Left lung (tissue), 14 donors: ENCODE measurements at places on chromosomes 1 and 21. TPM values are rescaled to one million over a fixed set of nuclear protein-coding genes. Genes with fewer than 3 reads are reported as not detected.

DENND2C gene
- 5.4 TPM for polyA plus RNA-seq

FALEC gene
- polyA plus RNA-seq, result 1.9 TPM

- DNase-seq, result no peak
Observed at GRCh38 chr1:207810606-207811295, 58.9 kb downstream of the CD46 start.

PHF13 gene
- polyA plus RNA-seq, result 17.6 TPM

GRCh38 chr1:164648636-164649035 lies 89.7 kb downstream of the PBX1 start:
- no peak for DNase-seq

DNA sequence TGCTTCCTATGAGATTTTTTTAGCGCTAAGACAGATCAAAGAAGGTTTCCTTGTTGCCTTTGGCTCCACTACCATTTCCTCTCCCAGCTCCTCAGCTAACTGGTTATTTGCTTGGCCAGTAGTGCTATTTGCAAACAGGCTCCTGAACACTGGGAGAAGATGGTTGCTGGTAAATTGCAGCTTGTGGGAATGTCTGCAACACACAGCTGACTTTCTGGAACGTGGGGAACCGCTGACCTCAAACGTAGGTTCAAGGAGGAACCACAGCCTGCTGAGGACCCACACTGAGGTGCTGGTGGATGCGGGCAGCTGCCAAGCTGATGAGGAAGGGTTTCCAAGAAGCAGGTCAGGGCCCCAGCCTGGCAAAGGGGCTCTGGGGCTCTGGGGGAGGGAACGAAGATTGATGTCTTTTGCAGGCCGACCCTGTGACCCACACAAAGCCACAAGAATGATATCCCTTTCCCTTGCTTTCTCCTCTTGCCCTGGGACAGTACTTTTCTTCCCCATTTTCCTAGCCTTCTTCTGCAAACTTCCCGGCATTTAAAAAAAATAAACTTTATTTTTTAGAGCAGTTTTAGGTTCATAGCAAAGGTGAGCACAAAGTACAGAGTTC lies 24.8 kb downstream of the GNG4 start:
- DNase-seq, result no peak

ARHGAP30 gene
- polyA plus RNA-seq, result 4.2 TPM

GUCA2A gene
- polyA plus RNA-seq, result 0.87 TPM

GRCh38 chr1:92992054-92992453 lies 30.8 kb upstream of the DIPK1A start:
- DNase-seq, result no peak

DNA sequence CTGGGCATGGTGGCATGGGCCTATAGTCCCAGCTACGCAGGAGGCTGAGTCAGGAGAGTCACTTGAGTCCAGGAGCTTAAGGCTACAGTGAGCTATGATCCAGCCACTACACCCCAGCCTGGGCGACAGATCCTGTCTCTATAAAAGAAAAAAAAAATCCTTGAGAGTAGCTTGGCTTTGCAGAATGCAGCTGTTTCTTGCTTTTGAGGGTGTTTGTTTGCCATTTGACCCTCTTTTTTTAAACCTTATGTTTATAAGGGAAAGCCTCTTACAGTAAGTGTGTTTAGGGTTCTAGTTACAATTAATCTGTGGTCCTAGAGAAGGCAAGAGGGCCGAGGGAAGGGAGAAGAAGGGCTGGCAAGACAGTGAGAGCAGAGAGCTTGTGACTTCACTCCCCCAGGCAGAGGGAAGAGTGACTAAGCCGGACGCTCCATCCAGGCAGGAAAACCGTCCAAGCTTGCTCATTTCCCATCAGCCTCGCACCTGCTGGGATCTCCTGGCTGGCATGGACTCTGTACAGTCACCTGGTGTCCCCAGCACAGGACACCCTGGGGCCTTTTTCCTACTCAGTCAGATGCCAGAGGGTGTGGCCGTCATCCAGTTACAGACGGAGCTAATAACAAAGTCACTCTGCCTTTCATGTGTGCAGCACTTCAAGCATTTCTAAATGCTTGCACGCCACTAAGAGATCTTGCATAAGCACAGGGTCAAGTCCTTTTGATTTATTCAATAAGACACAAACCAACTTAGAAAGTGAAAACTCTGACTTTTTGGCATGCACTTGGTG lies 55.5 kb upstream of the PSEN2 start:
- peak; percentile 84 for DNase-seq

KRTAP22-2 gene
- polyA plus RNA-seq, result not detected

GRCh38 chr1:161781995-161782394 lies 15.9 kb downstream of the ATF6 start:
- no peak for DNase-seq

CR1L gene
- 0.84 TPM for polyA plus RNA-seq

DNA sequence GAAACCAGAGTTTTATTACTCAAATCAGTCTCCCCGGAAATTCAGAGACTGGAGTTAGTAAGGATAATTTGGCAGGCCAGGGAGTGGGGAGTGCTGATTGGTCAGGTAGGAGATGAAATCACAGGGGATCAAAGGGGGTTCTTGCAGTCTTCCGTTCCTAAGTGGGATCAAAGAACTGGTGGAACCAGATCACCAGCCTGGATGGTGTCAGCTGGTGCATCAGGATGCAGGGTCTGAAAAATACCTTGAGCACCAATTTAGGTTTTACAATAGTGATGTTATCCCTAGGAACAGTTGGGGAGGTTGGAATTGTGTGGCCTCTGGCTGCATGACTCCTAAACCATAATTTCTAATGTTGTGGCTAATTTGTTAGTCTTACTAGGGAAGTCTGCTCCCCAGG lies 1.4 kb upstream of the CD101 start:
- DNase-seq, result no peak

DNA sequence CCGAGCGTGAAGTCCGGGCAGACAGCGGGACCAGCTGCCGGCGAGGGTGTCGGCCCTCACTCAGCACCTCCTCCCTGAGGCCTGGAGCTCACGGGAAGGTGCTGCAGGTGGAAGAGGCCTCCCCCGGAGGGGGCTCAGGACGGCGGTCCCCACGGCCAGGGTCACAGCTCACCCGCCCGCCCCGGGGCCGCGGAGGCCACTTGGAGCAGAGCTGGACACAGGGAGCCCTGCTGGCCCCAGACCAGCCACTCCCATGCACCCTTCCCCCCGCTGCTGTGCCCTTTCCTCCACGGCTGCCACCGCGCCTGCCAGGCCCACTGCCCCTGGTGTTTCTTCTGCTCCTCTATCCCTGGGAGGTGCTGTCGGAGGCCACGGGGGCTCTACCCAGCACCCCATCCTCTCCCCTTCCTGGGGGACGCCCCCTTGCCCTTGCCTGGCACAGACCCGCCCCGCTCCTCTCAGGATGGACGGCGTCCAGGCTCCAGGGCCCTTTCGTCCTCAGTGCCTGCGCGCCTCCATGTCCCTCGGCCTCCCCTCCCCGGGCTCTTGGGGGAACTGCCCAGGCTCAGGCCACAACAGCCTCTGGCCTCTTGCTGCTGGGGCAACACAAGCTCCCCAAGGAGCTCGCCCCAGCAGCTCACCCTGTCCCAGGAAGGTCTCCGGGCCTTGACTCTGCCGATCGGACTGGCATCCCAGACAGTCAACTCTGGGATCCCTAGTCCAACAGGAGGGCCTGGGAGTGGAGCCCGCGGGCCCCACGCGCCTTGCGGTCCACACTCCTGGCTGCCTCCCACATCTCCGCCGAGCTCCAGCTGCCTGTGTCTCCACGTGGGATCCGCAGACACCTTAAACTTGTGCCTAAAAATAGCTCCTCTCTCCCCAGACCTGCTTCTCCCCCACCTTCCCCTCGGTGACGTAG lies 4.1 kb downstream of the TMEM240 start:
- no peak for DNase-seq

DNA sequence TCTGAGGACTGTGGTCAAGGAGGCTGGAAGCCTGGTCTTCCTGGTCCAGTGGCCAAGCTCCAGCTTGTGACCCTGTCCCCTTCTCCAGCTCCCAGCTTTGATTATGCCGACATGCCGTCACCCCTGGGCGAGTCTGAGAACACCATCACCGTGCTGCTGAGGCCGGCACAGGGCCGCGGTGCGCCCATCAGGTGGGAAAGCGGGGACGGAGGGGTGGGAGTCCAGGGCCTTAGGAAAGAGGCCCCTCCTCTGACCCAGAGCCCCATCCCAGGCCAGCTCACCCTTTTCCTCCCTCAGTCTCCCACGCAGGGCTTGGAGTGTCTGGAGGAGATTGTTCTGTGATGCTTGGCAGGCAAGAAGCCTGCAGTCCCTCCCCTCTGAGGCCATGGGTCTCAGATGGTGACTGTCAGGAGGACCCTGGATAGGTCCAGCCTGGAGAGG lies 43.6 kb downstream of the PTPRU start:
- DNase-seq, result no peak

- no peak for DNase-seq
Observed at GRCh38 chr1:167627865-167628641, 2.0 kb upstream of the RCSD1 start.

FCGR3A gene
- 3.2 TPM for polyA plus RNA-seq

AGO1 gene
- polyA plus RNA-seq, result 24.2 TPM

ABL2 gene
- 10.5 TPM for polyA plus RNA-seq

DNA sequence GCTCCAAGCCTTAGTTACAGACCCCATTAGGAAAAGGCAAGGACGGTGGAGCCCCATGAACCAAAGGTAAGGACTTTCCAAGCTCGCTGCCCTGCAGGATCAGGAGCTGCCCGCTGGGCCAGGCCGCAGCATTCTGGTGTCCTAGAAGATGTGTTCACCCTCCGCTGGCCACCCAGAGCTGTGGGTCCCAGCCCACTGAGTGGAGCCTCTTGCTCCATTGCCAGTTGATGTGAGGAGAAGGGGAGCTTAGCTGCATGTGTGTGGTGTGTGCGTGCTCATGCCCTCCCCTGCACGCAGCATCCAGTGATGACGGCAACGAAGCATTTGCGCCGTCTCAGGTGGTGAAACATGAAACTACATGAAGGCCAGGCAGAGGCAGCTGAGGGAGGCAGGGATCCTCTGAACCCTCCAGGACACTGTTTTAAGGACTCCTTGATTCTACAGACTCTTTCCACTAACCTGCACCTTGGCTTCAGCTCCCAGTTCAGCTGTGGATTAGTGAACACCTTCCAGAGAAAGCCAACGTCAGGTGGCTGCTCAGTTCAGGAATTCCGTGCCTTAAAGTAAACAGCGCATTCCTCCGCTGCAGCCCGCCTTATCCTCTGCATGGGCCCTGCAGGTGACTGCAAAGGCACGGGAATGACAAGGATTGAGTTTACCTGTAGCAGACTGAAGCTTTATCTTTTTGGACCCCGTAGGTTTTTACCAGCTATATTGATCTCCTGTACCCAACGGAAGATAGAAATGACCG lies 48.7 kb downstream of the SMYD2 start:
- no peak for DNase-seq

- peak; percentile 73 for DNase-seq
Observed at GRCh38 chr1:10761503-10762152, 34.8 kb downstream of the CASZ1 start.

GRCh38 chr1:56416495-56416894 lies 162.9 kb downstream of the PLPP3 start:
- no peak for DNase-seq

DNA sequence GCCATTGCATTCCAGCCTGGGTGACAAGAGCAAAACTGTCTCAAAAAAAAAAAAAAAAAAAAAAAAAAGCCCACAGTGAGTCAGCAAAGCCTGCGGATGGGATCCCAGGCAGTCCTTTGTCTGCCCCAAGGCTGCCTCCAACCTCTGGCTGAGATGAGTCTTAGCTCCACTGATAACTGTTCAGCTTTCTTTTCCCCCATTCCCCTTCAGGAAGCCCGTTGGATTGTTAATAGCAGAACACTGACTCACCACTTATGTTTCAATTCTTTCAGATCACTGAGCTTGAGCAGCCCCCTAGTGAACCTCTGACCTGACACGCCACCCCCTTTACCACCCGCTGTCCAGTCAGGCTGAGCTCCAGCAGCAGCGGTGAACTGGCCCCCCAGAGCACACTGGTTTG lies 57.5 kb downstream of the ERG start:
- DNase-seq, result no peak

SLC16A4 gene
- 7.2 TPM for polyA plus RNA-seq

- no peak for DNase-seq
Observed at GRCh38 chr1:82894635-82895034, 1093.9 kb downstream of the ADGRL2 start.

- DNase-seq, result no peak
Observed at GRCh38 chr1:47813970-47814369, 183.2 kb downstream of the TRABD2B start.

DNA sequence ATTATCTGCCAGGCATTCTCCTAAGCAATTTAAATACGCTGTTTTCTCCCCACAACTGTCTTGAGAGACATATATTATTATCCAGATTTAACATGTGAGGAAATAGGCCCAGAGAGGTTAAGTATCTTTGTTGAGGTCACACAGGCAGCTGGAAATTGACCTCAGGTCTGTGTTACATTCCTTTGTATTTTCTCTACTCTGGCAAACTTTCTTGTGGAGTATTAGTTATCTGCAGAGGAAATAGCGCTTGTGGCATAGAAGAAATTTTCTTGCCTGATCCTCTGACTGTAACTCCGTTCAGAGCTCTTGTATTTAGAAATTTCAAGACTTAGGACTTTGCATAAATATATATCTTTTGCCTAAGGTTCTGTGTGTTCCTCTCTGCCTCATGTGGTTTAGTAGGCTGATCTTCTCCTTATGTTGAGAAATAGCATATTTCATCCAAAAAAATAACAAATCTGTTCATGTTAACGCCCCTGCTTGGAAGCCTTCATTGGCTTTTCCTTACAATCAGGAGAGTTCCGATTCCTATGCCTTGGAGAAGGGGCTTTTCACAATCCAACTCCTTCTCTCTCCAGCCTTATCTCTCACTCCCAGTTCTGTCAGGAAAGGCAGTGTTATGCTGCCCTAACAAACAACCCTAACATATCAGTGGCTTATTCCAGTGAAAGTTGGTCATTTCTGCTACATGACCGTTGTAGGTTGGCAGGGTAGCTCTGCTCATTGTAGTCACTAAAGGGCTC lies 2.5 kb upstream of the JUN start:
- peak; percentile 45 for DNase-seq

DNA sequence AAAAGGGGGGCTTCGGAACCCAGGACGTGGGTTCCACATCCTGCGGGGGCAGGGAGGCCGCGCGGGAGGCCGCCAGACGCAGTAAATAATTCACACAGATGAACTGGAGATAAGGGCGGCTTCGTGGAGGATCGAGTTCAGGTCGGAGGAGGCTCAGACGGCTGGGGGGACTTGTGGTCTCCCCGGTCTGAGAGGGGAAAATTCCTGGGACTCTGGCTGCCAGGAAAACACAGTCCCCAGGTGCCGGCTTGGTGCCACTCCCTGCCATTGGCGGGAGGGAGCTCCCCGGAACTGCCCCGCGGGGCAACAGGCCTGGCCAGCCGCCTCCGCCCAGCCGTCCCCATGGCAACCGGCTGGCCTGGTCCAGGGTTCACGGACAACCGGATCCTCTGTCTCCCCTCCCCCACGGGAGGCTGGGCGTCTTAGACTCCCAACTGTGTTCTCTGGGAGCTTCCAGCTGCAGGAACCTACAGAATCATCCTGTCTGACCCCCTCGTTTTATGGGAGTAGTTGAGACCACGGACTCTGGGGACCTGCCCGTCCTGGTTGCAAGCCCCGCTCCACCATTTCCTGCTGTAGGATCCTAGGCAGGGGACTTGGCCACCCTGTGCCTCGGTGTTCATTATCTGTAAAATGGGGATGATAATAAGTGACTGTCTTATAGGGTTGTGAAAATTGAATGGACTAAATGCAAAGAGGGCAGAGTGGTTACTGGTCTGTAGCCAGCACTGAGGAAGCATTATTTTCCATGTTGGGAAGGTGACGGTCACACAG lies 9.6 kb downstream of the CAMK2N1 start:
- DNase-seq, result no peak

GRCh38 chr1:2468041-2468472 lies 8.0 kb upstream of the PLCH2 start:
- DNase-seq, result no peak
